ENCODE measurements at places on chromosomes 7 and 10.

DNA sequence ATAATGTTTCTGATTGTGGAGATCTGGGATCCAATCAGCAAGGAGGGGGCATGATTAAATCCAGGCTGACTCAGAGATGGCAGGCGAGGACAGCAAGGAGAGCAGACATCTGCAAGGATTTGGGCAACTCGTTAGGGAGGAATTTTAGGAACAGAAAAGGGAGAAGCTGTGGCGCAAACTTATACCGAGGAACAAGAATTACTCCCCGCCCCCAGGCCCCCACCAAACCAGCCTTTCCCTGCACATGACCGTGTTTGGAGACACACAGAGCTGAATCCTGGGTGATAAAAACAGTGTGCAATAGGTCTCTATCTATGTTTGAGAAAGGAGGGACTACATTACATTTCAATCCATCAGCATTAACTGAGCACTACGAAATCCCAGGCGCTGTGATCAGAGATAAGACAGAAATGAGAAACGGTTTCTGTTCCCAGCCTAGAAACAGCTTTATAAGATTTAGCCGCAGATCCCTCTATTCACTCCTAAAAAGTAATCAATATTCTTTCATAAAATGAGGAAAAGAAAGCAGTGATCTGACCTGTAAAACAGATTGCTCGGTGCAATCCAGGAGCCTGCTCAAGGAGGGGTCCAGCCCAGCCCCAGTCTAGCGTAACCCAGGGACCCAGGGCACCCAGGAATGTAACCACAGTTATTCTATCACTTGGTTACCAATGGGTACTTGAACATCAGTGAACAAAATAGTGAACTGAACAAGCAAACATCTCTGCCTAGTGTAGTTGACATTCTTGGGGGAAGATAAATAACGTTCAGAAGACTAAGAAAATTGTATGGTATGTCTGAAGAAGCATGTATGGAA is 37.2 kb upstream of the RAPGEF5 start:
- H3K4me3 ChIP-seq, result peak overlapping the region; percentile 17
- no peaks in the 10 kb centered on the region for H3K36me3 ChIP-seq
- no peak for DNase-seq
- peaks cover 27% of the 10 kb centered on the region for H3K4me1 ChIP-seq

DNA sequence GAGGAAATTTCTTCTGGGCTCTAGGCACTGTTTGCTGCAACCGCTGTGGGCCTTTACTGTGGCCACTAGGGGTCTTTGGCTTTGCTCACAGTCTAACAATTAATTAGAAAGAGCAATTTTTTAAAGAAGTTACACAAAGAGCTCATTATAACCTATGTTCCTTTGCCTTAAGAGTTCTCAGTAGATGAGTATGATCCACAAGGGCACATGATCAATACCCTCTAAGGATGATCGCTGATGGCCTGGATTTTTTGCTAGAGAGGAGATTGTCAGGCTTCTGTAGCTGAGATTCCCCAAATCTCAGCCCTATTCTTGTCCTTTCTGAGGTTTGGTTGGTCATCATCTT is 80.8 kb upstream of the RHOBTB1 start:
- DNase-seq, result no peak
- peaks cover 4% of the 10 kb centered on the region for H3K27me3 ChIP-seq
- no peaks in the 10 kb centered on the region for H3K36me3 ChIP-seq
- H3K4me1 ChIP-seq, result peaks cover 11% of the 10 kb centered on the region
- H3K4me3 ChIP-seq, result no peak overlapping the region

GRCh38 chr7:69218576-69218975 is 379.7 kb upstream of the AUTS2 start:
- no peak overlapping the region for H3K27ac ChIP-seq
- no peak overlapping the region for H3K4me3 ChIP-seq
- no peak for DNase-seq
- H3K4me1 ChIP-seq, result no peaks in the 10 kb centered on the region
- H3K36me3 ChIP-seq, result no peaks in the 10 kb centered on the region
- peaks cover 21% of the 10 kb centered on the region for H3K27me3 ChIP-seq

- no peak for DNase-seq
- no peaks in the 10 kb centered on the region for H3K27me3 ChIP-seq
- H3K4me3 ChIP-seq, result no peak overlapping the region
- no peaks in the 10 kb centered on the region for H3K36me3 ChIP-seq
Measured at GRCh38 chr7:142328551-142328950, 70.7 kb upstream of the PRSS58 start.
